Calu3 (cell line): ENCODE measurements at places on chromosomes 11 and 22.

DNA sequence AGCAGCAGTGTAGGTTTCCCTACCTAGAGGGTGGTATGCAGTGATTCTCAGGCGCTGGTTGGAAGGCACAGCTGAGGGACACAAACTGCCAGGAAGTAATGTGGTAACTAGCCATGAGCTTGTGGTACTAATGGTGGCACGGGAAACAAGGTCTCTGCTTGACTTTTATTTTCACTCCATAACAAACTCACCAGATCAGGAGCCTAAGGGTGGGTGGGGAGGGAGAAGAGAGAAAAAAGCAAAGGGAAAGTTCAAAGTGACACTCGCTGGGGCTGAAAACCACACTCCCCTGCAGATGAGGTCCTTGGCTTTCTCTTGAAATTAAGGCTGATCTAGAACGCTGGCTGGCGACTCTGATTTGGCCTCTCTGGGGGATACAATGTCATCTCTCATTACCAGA is 22.0 kb downstream of the TRAF6 start:
- DNase-seq = no peak

GRCh38 chr11:73203790-73204189 is 14.3 kb upstream of the P2RY2 start:
- DNase-seq = no peak

DNA sequence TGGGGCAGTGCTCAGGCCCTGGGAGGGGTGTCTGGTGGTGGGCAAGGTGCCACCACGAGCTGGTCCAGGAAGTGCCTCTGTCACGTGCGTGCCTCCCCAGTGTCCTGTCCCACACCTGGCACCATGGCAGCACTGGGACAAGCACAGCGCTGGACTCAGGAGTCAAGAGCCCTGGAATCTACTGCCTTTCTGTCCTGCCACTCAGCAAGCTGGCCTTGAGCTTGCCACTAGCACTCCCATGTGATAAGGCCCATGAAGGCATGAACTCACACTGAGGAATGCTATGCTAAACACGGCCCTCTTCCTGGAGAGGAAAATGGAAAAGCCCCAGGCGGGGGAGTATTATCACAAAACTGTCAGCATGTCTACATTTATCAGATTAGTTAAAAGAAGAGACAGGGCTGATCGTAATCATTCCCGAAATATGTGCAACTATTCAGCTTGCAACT is 50.7 kb upstream of the SLC35C1 start:
- no peak for DNase-seq

DNA sequence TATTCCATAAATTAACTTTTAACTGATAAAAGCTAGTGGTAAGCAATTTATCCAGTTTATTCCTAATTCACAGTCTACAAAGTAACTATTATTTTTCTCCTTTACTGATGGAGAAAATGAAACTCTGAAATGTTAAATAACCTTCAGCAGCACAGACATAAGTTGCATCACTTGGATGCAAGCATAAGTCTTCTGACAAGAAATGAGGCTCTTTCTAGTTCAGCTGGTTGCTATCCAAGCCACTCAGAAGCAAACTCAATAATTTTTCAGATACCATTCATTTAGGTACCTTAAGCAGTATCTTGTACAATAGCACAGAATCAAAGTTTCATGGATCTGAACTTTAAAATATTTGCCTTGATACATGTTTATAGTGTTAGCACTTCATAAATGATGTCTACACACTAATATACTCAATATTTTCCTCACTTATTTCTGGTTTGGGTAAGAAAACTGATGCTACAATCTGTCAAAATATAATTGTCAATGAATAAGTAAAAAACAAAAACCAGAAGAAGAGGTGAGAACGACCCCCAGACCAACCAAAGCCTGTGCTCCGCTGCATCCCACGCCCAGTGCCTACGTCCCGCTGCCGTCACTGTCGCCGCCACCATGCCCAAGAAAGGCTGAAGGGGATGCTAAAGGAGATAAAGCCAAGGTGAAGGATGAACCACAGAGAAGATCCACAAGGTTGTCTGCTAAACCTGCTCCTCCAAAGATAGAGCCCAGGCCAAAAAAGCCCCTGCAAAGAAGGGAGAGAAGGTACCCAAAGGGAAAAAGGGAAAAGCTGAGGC is 18.1 kb downstream of the FAM168A start:
- no peak for DNase-seq

- no peak for DNase-seq
Measured at GRCh38 chr22:24576778-24577177, 16.1 kb downstream of the LRRC75B start.

GRCh38 chr11:60887556-60887955 is 18.8 kb downstream of the PRPF19 start:
- DNase-seq = peak; percentile 47

- DNase-seq = no peak
Measured at GRCh38 chr11:77193167-77193566, 65.1 kb downstream of the MYO7A start.

GRCh38 chr11:122270535-122270934 is 154.5 kb upstream of the BLID start:
- no peak for DNase-seq

DNA sequence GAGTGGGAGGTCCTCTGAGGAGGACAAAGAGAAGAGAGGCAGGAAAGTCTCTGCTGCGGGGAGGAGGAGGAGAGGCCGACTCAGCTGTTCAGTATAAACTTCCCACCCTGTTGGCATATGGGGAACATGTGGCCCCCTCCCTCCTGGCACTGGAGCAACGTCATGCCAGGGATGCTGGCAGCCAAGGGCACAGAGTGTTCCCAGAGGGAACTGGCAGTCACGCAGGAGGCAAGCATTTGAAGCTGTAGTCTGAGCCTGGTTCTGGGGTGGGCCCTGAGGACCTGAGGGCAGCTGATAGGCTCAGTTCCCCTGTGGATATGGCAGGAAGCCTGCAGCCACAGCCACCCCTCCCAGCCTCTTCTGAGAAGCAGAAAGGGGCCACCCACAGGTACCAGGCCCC is 67.1 kb upstream of the TSPAN18 start:
- no peak for DNase-seq

DNA sequence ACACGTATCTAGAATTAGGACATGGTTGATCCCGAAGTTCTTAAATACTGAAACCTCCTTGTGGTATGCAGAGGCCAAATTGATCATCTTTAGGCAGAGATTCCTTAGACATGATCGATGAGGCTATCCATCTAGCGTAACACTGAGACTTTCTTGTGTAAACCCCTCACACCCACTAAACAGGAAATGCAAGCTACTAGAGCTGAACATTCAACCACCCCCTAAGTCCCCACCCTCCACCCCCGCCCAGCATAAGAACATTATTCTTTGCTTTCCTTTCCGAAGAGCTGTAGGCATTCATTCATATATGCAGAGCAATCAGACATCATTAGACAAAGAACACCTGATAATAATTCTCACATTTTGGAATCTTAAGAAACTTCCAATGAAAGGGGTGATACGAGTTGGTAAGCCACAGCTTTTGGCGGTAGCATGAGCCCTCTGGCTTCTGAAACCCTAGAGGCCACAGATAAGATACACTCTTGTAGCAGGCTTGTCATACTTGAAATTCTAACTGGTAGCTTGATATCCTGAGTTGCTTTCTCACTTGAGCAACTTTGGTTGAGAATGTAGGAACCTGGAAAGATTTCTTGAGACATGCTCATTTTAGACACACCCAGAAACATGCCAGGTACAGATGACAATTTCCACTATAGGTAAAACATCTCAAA is 42.2 kb downstream of the FLI1 start:
- no peak for DNase-seq

DNA sequence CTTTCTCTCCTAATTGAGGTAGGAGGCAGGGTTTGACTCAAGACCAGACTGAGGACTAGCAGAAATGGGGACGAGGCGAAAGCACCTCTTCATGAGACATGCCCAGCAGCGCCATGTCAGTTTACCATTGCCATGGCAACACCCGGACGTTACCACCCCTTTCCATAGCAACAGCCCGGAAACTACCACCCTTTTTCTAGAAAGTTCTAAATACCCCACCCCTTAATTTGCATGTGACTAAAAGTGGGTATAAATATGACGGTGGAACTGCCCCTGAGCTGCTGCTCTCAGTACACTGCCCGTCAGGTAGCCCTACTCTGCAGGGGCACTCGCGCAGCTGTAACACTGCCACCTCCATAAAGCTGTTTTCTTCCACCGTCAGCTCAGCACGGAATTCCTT is 5.9 kb upstream of the RAC2 start:
- DNase-seq = no peak

- no peak for DNase-seq
Measured at GRCh38 chr11:78354408-78355308, 63.0 kb downstream of the GAB2 start.

GRCh38 chr11:100498780-100499179 is 188.3 kb upstream of the ARHGAP42 start:
- DNase-seq = no peak

- DNase-seq = no peak
Measured at GRCh38 chr11:75066061-75066460, 30.6 kb downstream of the OR2AT4 start.

DNA sequence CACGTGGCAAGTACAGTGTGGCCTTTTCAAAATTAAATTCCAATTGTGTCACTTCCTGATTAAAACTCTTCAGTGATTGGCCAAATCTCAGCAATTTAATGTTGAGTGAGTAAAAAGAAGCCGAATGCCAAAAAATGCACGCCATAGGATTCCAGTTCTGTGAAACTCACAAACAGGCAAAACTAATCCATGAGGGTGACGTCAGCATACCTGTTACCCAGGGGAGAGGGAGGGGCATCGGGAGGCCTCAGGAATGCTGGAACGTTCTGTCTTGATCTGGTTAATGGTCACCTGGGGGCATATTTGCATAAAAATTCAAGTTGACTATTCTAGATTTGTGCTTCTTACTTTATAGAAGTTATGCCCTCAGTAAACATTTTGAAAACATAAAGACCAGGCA is 39.9 kb upstream of the RAB1B start:
- DNase-seq = no peak

- DNase-seq = no peak
Measured at GRCh38 chr22:26722159-26722558, 64.8 kb downstream of the MIAT start.

GRCh38 chr22:49188591-49188990 is 639.1 kb downstream of the BRD1 start:
- no peak for DNase-seq

GRCh38 chr11:118924591-118925585 is 838 bp downstream of the BCL9L start:
- DNase-seq = peak; percentile 50

- no peak for DNase-seq
Measured at GRCh38 chr22:46047226-46047625, 70.3 kb upstream of the WNT7B start.

DNA sequence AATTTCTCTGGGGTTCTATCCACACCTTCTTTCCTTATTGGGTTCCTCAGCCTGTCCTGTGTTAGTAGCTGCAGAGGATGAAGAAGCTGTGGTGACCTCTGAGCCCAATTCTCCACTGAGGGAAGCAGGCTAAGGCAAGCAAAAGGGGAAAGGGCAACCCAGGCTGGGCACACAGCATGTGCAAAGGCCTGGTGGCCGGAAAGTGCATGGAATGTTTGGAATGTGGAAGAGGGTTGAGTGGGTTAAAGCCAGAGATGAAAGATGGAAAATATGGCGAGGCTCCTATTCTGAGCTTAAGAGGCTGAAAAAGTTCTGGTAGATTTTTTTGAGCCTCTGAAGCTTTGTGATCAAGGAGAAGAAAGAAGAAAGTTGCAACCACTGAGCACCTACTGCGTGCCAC is 247.1 kb downstream of the MIAT start:
- no peak for DNase-seq

DNA sequence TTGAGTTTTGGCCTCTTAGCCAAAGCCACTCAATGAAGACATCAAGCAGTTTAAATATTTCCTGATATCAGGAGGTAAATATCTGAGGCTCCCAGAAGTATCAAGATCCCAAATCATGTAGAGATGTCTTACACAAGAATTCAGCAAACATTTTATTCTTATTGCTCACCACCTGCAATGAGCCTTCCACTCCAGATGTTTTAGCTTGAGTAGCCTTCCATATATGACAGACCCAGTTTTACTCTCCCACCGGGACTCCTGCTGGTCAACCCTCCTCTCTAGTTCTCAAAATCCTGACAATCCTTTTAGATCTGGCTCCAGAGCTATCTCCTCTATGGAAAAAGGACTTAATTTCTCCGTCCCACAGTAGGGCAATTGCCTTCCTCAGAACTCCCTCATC is 404.4 kb downstream of the KCNA4 start:
- no peak for DNase-seq
